ENCODE measurements at places on chromosomes 2 and 18.
A peak's percentile ranks its signal among the peaks of the same experiment; 100 is the strongest.

DNA sequence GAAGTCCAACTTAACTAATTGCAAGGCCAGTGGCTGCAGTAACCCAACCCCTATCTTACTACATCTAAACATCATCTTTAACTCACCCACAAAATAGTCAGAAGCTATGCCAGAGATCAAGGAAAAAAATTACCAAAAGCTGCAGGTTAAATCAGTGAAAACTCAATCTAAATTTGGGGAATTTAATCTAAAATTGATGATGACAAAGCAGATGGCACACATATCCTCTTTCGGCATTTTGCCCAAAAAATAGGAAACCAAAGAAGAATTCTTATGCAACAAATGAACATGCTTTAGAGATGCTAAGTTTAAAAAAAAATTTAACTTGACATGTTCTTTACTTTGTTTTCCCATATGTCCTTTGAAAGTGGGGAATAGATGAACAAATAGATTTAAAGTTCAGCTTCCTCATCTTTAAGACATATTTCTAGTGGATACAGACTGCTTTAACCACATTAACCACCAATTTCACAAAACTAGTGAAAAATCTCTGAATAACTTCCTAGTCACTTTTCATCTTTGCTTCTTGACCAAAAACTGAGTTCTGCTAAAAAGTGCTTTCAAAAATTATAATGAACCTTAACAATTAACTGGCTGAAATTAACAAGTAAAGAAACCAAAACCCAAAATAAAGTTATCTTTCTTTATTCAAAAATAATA is 74.3 kb upstream of the CCDC150 start:
- no peak for DNase-seq

GRCh38 chr2:191189112-191189635 is 38.4 kb upstream of the STAT4 start:
- DNase-seq = no peak

GRCh38 chr2:191607096-191607495 is 70.8 kb upstream of the NABP1 start:
- DNase-seq = no peak

- no peak for DNase-seq
Measured at GRCh38 chr18:9901377-9901776, 12.4 kb upstream of the VAPA start.

DNA sequence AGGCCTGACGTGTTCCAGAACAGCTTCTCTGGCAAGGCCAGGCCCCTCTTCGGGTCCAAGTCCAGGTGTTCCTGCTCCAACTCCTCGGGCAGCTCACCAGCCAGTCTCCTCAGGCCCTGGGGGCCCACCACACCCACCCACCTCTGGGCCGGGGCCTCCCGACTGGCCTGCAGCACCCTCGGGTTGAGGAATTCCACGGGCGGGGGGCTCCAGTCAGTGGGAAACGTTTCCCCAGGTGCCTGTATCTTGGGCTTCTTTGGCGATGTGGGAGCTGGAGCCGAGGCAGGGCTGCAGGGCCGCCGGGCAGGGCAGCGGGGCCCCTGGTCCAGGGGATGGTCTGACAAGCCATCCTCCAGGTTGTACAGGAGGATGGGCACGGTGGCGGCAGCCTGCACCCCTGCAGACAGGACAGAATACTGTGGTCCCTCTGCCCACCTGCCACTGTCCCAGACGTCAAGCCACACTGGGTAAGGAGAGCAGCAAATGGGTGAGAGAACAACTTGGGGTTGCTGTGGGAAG is 14.4 kb downstream of the FAM178B start:
- DNase-seq = no peak

DNA sequence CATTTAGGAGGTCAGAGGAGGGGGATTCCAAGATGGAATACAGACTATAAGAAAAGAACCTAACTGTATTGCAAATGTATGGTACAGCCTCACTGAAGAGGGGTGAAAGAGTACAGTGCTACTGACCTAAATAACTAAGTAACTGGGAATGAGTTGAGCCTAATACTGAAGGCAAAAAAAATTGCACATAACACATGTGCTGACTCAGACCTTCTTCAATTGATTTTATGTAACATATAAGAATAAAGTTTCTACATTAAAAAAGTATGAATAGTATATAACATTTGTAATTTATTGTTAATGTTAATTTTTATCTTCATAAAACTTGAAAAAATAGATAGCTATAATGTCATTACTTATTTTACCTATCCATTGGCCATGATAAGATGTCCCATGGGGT is 41.7 kb downstream of the MALT1 start:
- DNase-seq = no peak

DNA sequence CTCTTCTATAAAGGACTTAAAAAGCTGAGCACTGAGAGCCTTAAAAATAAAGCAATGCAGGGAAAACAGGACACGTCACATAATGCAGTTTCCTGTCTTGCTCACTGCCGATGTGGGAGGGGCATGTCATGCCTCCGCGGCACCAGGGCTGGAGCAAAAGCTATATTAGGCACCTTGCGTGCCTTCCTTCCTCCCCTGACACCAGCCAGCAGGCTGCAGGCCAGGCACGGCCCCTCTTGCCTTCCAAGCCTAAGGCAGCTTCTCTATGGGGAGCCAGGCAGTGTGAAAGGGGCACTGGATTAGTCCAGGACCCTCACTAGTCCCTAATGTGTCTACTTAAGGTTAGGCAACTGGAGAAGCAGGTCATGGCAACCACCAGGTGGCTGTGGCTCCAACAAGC is 26.3 kb downstream of the MRPL35 start:
- no peak for DNase-seq

- DNase-seq = no peak
Measured at GRCh38 chr2:240823449-240824336, 3.7 kb upstream of the KIF1A start.

DNA sequence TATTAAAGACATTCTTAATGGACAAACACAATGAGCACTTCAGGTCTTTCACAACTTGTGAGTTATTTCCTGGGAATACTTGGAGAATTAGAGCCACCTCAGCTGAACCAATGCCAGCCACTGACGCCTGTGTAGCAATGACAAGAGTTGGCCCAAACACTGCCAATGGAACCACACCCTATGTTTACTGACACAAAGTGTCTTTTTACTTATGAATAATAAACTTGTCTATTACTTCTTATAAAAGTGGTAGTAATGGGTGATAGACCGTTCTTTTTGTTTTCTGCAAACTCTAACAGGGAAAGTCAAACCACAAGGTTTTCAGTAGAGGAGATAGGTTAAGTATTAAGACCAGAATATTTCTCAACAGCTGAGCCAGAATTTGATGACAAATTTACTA is 12.5 kb upstream of the CHAC2 start:
- no peak for DNase-seq

DNA sequence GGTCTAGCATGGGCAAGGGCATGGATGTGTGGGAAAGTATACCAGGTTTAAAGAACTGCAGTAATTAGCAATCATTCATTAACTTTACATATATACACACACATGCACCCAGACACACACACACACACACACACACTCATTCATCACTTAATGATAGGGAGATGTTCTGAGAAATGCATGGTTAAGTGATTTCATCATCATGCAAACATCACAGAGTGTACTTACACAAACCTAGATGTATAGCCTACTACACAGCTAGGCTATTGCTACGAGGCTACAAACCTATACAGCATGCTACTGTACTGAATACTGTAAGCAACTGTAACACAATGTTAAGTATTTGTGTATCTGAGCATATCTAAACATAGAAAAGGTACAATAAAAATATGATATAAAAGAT is 83.6 kb downstream of the COLEC12 start:
- no peak for DNase-seq

- DNase-seq = peak; percentile 32
Measured at GRCh38 chr2:64019083-64019974, at the start of gene VPS54. Gene VPS54 (minus strand): TSS chr2:64019428. CDS start chr2:63983999, 35,429 bp downstream.

DNA sequence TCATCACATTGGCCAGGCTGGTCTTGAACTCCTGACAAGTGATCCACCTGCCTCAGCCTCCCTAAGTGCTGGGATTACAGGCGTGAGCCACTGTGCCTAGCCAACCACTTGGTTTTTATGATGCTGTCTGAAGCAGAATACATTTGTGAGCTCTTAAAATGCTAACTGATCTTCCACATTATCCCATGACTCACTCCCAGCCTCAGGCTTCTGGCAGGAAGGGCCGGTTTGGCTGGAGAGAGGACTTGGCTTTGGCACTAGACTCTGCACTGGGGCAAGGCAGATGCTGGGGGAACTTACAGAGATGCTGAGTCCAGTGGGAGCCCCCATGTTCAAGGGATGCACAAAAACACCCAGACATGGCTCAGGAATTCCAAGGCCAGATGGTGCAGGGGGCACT is 40.5 kb upstream of the SH3BP4 start:
- DNase-seq = no peak

- no peak for DNase-seq
Measured at GRCh38 chr2:181142514-181142913, 162.1 kb downstream of the UBE2E3 start.

DNA sequence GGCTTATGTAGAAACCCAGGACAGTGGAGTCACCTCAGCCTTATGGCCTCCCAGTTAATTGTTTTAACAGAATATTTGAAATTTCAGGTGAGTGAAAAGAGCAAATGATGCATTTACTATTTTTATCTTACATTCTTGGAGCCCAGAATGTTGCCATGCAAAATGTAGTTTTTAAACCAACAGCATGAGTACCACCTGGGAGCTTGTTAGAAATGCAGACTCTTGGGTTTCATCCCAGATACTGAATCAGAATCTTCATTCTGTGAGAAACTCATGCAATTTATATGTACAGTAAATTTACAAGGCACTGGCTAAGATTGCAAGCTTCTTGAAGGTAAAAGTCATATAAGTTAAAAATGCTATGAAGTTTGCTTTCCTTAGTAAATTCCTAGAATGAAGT is 654.5 kb upstream of the CDH2 start:
- DNase-seq = no peak

DNA sequence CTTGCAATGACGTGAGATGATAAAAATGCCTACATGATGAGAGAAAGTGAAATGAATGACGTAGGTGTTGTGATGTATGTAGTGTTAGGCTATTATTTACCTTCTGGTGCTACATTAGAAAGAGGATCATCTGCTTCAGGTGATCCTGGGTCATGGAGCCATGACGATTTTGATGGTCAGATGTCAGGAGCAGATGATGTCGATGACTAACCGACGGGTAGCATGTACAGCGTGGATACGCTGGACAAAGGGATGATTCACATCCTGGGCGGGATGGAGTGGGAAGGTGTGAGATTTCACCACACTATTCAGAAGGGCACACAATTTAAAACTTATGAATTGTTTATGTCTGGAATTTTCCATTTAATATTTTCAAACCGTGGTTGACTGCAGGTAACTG is 43.5 kb upstream of the ACVR1C start:
- DNase-seq = no peak

DNA sequence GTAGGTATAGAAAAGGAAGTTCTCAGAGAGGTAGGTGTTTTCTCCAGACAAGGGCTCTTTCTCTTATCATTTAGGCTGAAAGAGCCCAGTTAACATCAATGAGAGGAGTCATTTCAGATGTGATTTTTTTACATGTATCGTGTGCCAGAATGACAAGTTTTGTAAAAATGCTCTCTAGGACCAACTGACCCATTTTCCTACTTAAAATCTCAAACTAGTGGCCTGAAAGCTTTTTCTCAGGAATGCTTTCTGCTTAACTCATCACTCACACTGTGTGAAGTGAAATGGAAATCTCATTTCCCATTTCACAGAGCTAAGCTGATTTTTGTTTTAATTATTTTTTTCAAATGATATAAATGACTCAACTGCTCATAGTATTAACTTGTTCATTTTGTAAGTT is 128.7 kb upstream of the CYP26B1 start:
- no peak for DNase-seq

DNA sequence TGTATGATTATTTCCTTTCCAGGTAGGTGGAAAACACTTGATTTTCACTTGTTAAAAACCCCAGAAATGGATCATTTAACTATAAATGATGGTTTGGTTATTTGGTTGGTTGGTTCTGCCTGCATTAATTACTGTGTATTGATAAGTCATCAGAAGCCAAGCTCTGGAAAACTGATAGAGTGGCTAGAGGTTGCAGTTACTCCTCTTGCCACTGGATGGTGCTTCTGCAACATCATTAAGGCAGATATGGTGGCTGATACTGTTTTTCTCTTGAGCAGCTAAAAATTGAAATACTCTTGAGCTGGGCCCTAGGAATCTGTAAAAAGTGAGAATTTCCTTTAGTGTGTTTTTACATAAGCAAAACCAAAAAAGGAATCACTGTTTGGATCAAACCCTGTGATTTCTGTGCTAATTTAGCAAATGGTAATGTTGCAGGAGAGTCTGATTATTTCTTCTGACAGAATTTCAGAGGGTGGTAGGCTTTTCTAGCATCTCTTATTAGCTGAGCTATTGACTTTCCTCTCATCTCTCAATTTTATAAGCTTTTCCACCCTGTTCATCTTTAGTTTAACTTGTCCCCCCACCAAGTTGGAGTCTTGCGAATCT is 54.3 kb downstream of the RAB10 start:
- no peak for DNase-seq

GRCh38 chr18:7479756-7480155 is 87.4 kb upstream of the PTPRM start:
- DNase-seq = no peak

GRCh38 chr18:80034852-80035406 is 695 bp downstream of the RBFA start:
- DNase-seq = no peak

DNA sequence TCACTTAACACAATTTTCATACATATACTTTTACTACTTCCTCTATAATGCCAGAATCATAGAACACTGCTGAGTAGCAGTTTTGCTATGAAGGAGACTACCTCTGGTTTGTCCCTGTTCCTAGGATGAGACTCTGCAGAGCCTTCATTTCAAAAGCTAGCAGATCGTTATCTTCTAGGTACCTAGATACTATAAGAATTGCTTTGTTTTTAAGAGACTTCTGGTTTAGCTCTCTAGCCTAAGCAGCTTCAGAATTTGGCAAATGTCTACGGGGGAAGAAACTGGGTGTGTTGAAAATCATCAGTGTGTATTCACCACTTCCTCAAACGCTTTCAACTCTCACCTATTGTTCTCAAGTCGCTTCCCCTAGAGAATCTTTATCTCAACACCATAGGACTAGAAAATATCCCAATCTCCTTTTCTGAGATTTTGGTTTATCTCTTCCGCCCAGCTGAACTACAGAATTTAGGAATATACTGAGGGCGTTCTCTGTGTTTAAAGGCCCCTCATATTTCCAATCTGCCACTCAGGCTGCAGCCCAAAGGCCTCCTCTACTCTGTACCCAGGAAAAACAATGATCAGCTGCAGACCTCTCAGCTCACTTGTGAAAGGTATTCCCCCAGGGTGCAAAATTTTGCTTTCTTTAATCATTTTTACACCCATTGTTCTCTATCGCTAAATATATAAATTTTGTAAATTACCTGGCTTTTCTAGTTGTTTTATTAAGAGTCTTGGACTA is 28.7 kb downstream of the SMAD2 start:
- no peak for DNase-seq
